ENCODE measurements at places on chromosomes 16 and 17. TPM values are rescaled to one million over a fixed set of nuclear protein-coding genes. Genes with fewer than 3 reads are reported as not detected.

Gene MYO19
- 16.1 TPM for total RNA-seq

Gene IL17C
- not detected for total RNA-seq

Gene PTX4
- not detected for total RNA-seq

Gene NUTF2
- 86.6 TPM for total RNA-seq

Gene EME1
- 0.60 TPM for total RNA-seq

DNA sequence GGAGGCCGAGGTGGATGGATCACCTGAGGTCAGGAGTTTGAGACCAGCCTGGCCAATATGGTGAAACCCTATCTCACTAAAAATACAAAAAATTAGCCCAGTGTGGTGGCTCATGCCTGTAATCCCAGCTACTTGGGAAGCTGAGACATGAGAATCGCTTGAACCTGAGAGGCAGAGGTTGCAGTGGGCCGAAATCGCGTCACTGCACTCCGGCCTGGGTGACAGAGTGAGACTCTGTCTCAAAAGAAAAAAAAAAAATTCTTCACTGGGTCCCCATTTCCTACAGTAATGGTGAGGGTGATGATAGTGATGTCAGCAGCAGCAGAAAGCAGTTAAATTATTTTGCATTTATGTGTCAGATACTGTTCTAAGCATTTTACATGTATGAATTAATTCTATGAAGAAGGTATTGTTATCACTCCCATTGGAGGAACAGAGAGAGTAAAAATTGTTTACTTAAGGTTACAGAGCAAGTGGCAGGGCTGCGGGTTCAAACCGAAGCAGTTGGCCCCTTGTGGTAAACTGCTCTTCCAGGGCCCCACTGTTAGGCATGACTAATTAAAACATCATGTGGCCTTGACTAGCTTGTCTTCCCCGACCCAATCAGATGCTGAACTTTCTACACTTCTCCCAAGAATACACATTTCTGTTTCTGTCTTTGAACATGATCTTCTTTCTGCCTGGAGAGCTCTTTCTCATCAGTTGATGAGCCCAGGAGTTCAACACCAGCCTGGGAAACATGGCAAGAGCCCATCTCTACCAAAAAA lies 45.8 kb downstream of the STAT3 start:
- no peak for DNase-seq

DNA sequence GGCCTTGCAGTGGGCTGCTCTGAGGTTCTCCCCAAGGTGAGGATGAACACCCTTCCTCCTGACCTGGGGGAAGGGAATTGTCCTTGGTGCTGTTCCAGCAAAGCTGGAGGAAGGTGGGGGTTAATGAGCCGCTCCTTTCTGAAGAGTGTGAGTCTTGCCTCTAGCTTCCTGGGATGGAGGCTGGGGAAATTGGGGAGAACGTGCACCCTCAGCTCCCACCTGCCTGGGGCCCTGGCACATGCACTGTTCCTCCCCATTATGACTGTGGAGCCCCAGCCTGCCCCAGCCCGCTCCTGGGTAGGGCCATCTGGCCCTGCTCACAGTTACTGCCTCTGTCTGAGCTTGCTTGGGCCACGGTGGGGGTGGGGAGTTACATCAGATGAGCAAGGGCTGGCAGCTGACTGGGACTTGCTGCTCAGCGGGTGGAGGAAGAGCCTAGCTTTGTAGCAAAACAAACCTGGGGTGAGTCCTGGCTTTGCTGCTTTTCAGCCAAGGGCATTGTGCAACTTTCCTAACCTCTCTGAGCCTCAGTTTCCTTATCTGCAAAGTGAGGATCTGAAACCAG lies 11.1 kb downstream of the TNS4 start:
- DNase-seq = no peak

DNA sequence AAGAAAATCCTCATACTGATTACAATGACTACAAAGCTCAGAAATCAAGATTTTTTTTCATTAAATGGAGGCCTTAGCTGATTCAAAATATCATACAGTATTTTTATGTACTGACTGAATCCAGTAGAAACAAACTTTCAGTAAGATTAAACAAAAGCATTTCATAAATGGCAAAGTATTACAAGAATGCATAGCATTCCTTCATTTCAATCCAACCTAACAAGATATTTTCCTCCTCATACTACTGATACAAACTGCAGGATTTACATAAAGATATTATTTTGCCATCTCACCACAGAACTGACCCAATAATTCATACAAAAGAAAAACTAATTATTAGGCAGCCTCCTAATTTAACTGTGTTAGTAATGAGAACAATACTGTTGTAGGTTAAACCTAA lies 6.2 kb upstream of the KANSL1 start:
- DNase-seq = no peak

GRCh38 chr16:86019446-86020047 lies 120.6 kb downstream of the IRF8 start:
- DNase-seq = no peak

DNA sequence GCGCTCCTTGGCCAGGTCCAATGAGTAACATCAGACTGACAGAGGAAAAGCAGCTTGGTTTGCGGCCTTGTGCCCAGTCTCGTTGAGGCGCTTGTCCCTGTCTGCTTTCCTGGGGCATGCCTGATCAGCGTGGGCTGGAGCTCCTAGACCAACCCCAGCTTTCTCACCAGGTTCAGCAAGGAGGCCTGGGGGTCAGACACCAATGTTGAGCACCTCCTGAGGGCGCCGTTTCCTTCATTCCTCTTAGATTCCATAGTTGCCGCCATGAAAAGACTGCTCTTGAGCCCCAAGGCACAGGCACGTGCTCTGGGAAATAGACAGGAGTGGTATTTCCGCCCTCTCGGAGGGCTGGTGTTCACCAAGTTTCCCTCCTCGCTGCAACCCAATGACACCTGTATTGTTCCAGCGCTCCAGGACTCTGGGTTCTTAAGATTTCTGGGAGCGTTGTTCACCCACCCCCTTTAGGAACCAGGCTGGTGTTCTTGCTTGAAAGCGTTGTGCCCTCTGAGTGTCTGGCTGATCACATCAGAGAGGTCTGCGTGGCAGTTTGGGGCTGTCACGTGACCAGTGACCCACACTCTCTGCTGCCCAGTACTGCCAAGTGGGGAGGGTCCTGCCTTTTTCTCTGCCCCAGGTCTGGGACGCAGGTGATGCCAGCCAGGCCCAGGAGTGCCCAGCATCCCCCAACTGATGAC lies 18.0 kb downstream of the KCTD2 start:
- no peak for DNase-seq

DNA sequence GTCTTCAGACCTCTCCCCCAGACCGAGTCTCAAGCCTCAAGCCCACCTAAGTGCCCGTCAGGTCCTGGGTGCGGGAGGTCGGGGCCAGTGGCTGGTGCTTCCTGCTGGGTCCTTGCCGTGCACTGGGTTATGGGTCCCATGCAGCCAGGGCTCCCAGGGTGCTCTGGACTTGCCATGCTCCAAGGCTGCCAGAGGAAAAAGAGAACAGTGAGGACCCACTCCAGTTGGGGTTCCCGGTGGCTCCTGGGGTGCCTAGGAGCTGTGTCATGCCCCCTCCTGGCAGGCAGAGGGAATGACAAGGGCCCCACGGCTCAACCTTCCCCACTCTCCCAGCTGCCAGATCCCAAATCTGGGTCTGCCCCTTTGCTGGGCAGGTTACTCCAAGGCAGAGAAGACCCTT lies 3.8 kb downstream of the SNX20 start:
- DNase-seq = no peak

- no peak for DNase-seq
Observed at GRCh38 chr17:32774695-32775084, 102.2 kb downstream of the MYO1D start.

GRCh38 chr16:15548482-15548891 lies 94.5 kb downstream of the MARF1 start:
- DNase-seq = no peak

- DNase-seq = no peak
Observed at GRCh38 chr17:80774146-80774545, 217.5 kb upstream of the CHMP6 start.

DNA sequence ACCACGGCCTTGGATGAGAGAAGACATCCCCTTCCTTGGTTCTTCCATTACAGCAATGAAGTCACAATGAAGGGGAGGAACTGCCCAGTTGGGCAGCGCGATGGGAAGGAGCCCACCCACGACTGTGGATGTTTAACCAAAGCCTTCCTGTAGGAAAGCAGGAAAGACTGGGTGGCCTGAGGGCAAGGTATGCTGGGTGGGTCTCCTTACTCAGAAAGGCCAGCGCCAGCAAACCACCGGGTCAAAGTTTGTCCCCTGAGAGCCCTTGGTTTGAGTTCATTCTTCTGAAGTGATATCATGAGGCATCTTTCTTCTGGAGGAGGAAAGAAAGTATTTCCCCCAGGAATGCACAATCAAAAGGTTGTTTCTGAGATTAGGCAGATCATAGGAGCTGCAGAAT lies 105.2 kb downstream of the C16orf95 start:
- DNase-seq = no peak

DNA sequence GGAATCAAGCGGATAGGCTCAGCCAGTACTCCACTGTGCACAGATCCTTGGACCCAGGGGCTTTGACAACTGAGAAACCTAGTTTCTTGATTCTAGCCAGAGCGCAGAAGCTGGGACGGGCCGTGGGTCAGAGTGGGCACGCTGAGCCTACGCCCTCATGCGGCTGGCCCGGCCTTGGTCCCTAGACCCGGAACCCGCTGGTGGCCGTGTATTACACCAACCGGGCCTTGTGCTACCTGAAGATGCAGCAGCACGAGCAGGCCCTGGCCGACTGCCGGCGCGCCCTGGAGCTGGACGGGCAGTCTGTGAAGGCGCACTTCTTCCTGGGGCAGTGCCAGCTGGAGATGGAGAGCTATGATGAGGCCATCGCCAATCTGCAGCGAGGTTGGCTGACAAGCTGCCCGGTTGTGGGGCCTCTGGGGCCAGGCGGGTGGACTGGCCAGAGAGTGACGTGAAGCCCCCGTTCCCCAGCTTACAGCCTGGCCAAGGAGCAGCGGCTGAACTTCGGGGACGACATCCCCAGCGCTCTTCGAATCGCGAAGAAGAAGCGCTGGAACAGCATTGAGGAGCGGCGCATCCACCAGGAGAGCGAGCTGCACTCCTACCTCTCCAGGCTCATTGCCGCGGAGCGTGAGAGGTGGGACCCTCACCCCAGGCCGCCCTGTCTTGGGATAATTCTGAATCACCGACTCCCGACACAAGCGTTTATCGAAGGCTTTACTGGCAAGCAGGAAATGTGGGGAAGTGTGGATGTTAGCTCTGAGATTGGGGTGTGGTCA lies 946 bp downstream of the STUB1 start:
- no peak for DNase-seq

- DNase-seq = no peak
Observed at GRCh38 chr16:88768071-88768783, 16.8 kb downstream of the PIEZO1 start.

- no peak for DNase-seq
Observed at GRCh38 chr16:11418506-11418905, 73.2 kb downstream of the RMI2 start.

GRCh38 chr17:47686664-47687327 lies 7.2 kb upstream of the TBKBP1 start:
- no peak for DNase-seq

All from Right ventricle myocardium inferior (tissue), 1 donor.